ENCODE measurements at places on chromosomes 11 and 22.

GRCh38 chr11:1693327-1694063 lies 3.5 kb upstream of the KRTAP5-6 start:
- DNase-seq = peak; percentile 70

GRCh38 chr11:15182372-15182771 lies 67.6 kb downstream of the INSC start:
- DNase-seq = no peak

GRCh38 chr11:84264066-84264465 lies 977.9 kb upstream of the CCDC90B start:
- peak; percentile 27 for DNase-seq

DNA sequence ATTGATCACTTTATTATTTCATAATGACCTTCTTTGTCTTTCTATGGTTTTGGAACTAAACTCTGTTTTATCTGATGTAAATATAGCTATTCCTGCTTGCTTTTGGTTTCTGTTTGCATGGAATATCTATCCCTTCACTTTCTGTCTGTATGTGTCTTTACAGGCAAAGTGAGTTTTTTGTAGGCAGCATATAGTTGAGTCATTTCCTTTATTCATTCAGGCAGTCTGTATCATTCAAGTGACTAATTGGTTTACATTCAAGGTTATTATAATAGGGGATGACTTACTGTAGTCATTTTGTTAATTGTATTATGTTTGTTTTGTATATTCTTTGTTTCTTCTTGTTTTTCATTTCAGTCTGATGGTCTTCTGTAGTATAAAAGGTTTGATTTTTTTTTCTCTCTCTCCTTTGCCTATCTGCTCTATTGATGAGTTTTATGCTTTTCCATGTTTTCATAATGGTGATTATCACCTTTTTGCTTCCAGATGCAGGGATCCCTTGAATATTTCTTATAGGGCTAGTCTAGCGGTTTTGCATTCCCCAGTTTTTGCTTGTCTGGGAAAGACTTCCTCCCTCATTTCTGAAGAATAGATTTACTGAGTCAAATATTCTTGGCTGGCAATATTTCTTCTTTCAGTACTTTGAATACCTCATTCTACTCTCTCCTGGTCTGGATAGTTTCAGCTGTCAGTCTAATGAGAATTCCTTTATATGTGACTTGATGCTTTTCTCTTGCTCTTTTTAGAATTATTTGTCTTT lies 50.4 kb downstream of the GDPD4 start:
- no peak for DNase-seq

DNA sequence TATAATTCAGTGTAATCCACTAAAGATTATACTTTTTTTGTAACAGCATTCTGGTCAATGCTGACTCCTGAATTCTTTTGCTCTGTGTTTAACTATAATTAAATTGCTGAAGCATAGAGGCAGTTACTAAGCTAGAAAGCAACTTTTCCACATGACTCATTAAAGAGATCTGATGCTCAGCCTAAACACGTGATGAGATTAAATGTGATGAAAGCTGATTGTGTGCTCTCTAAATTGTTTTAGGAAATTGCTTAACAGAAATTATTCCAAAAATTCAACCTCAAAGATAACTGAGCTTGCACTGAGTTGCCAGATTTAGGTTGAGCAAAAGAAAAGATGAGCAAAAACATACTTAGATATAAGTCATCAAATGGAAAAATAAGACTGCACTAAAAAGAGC lies 1033.6 kb downstream of the FAM181B start:
- DNase-seq = no peak

Measured in hippocampal formation (tissue), 2 donors.